AG04449 (cell line): ENCODE measurements at places on chromosomes 7 and 10.
A peak's percentile ranks its signal among the peaks of the same experiment; 100 is the strongest.

- no peak for DNase-seq
Measured at GRCh38 chr10:109820620-109821405, 102.5 kb downstream of the XPNPEP1 start.

DNA sequence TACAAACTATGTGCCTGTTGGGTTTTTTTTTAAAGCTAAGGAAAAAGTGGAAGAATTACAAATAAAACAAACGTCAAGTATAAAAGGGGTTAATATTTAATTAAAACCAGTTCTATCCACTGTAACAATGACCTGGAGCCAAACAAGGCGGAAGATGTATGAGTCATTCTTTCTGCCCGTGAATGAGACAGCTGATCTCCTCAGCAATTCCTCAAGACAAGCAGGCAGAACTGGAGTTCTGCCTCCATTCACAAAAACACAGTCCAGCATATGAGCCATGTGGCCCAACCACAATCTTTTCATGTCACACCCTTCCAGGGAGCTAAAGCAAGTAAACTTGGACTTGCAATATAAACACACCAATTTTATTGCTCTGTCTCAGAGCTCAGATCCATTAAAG, 8.4 kb downstream of the ETV1 start:
- peak; percentile 80 for DNase-seq

DNA sequence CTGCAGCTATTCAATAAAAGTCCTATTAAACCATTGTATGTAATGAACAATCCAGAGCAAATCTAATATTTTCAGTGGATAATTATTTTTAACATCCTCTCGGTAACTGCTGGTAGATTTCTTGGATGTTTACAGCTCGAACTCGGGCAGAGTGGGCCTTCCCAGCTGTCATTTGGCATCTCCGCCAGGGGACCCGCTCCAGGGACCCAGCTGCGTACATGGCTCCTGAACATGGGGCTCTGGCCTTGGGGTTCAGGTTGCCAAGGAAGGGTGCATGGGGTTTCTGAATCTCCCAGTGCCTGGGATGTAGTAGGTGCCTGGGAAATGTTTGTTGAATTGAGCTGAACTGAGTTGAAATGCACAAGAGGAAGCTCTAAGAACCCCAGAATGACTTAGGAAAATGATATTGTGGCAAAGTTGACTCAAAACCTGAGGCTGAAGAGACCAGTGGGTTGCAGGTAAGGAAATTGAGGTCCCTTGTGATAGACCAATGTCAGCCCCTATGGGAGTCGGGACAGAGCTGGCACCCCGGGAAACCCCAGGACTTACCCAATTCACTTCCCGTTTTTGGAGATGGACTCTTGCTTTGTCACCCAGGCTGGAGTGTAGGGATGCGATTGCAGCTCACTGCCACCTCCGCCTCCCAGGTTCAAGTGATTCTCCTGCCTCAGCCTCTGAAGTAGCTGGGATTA, 228.4 kb downstream of the CUX1 start:
- DNase-seq = no peak

DNA sequence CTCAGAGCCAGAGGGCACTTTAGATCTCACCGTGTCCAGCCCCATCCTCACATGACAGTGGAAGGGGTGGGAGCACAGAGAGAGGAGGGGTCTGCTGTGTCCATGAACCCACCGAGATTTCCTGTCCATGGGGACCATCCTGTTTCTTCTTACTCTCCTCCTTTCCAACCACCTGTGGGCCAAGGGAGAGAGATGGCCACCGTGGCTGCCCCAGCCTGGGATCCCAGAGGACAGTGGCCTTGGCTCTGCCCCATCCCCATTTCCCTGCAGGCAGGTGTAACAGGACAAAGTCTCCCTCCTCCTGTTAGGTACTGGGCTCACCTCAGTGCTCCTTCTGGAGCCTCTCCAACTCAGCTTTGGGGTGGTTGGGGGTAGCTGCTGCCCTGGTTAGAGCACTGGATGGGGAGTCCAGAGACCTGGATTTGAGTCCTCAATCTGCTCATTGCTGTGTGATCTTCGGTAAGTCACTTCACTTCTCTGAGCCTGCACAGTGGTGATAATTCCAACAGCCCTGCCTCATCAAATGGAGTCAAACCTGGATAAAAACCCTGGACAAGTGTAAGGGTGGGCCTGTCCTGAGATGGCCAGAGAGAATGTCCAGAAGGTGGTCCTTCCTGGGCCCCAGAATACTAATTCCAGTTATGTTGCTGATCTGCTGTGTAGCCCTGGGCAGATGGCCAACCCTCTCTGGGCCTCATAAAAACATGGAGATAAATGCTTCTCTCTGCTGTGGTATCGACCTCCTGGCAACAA, 17.8 kb upstream of the PCBD1 start:
- DNase-seq = no peak

DNA sequence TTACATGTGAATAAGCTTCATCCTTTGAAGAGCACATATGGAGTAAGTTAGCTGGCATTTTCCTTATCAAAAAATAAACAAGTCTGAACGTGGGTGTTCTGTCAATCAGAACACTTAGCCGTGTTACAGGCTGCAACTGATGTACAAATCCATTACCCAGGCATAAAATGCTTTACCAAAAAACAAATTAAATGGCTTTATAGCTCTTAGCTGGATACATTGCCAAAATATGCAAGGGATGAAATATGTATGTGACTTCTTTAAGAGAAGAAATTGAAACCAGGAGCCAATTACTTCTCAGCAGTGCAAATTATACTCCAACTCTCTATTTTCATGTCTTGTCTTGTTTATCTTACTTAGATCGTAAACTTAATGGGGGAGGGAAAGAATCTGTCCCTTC, 214.8 kb downstream of the DGKB start:
- DNase-seq = no peak

DNA sequence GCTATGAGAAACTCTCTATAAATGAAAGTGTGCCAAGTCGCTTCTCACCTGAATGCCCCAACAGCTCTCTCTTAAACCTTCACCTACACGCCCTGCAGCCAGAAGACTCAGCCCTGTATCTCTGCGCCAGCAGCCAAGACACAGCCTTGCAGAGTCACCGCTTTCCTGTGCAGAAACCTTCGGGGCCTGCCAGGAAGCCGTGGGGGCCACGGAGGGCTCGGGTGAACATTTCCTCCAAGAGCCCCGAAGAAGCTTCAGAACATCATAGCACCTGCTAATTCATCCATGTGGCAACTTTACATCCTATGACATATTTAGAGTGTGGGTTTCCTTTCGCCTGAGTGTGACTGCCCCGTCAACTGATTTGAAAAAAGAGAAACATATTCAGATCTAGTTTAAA, 55.7 kb upstream of the PRSS58 start:
- no peak for DNase-seq

- DNase-seq = no peak
Measured at GRCh38 chr7:128117691-128118090, 86.5 kb upstream of the LRRC4 start.

- DNase-seq = no peak
Measured at GRCh38 chr7:155466814-155467733, 9.1 kb downstream of the EN2 start.

- no peak for DNase-seq
Measured at GRCh38 chr10:7585228-7585627, 81.5 kb downstream of the ITIH5 start.

- no peak for DNase-seq
Measured at GRCh38 chr10:70586348-70586930, 16.1 kb downstream of the PRF1 start.

GRCh38 chr10:29317027-29317420, 28.2 kb downstream of the LYZL1 start:
- DNase-seq = no peak

GRCh38 chr7:146645383-146645976, 528.9 kb downstream of the CNTNAP2 start:
- DNase-seq = no peak

GRCh38 chr10:21427804-21428481, 97.5 kb downstream of the SKIDA1 start:
- no peak for DNase-seq

DNA sequence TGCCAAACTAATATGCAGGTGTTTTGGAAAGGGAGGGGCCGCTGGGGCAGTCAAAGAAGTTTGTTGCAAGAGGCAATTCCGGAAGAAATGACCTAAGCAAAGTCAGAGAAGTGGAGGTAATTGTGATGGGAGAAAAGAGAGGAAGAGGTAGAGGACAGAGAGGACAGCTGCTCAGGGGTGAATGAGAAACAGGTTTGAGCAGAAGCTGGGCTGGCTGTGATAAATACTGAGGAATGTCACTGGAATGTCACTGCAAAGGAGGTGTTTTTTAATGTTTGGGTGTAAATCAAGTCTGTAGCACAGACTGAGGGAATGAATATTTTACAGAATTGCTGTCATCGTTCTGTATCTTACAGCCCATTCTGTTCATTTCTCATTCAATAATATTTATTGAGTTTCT, 207.2 kb downstream of the DPP6 start:
- DNase-seq = no peak

DNA sequence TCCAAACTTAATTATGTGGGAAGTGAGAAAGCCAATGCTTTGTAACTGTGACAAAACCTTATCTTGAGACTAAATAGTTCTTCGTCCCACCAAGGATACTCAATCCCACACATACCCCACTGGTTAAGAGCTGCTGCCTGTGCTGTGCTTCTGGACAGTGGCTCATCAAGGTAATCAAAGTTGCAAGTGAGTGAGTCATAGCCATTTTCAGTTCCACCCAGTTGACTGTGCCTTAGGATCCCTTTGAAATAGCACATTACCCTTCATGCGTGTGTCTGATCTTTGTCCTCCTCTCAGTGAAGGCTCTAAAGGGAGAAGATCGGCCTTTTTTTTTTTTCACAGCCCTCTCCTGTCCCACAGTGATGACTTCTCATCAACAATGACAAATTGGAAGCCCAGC, 706.0 kb upstream of the AUTS2 start:
- DNase-seq = no peak

GRCh38 chr10:64731016-64731415, 1209.8 kb downstream of the REEP3 start:
- no peak for DNase-seq

DNA sequence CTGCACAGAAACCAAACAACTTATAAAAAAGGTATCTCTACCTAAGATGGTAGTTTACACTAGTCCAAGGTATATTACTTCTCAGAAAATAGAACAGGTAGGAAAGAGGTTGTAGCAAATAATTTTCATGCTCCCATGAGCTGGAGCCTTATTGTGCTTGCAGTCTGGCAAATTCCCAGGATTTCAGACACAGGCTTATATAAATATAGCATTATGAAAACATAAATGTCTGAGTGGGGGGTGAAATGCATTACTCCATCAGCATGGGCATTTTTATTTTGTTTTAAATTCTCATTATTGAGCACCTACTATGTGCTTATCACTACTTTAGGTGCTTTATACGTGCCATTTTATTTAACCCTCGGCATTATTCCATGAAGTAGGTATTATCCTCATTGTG, 83.0 kb upstream of the PHYHIPL start:
- no peak for DNase-seq

GRCh38 chr7:151963895-151964870, 7.9 kb downstream of the GALNTL5 start:
- DNase-seq = no peak

- DNase-seq = no peak
Measured at GRCh38 chr10:11006428-11006825, 11.2 kb upstream of the CELF2 start.

DNA sequence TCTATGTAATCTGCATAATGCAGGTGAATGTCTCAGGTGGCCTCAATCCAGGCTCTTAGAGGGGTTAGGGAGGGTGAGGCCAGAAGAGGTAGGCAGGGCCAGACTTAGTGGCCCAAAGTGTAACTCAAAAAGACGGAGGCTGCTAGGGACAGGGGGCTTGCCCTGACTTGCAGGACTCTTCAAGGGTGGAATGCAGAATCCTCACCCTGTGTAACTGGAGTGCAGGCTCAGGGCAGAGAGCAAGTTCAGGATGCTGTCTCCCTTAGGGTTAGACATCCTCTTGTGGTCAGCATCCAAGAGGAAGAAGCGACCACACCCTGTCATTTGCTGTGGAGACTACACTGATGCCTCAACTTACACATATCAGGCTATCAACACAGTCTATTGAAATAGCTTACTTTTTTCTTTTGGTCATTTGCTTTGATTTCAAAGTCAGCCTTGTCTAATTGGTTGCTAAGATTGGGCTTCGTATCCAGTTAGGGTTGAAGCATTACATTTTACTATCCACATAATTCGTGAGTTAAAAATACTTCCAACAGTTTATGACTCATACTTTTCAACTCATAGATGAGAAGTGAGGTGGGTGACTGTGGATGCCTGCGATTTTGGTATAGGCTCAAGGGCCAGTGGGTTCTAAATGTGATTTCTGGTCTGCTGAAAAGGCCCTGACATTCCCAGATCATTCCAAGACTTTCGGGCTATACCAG, 563.6 kb downstream of the SUGCT start:
- DNase-seq = no peak

GRCh38 chr10:17358461-17358860, 95.9 kb downstream of the ST8SIA6 start:
- DNase-seq = no peak

DNA sequence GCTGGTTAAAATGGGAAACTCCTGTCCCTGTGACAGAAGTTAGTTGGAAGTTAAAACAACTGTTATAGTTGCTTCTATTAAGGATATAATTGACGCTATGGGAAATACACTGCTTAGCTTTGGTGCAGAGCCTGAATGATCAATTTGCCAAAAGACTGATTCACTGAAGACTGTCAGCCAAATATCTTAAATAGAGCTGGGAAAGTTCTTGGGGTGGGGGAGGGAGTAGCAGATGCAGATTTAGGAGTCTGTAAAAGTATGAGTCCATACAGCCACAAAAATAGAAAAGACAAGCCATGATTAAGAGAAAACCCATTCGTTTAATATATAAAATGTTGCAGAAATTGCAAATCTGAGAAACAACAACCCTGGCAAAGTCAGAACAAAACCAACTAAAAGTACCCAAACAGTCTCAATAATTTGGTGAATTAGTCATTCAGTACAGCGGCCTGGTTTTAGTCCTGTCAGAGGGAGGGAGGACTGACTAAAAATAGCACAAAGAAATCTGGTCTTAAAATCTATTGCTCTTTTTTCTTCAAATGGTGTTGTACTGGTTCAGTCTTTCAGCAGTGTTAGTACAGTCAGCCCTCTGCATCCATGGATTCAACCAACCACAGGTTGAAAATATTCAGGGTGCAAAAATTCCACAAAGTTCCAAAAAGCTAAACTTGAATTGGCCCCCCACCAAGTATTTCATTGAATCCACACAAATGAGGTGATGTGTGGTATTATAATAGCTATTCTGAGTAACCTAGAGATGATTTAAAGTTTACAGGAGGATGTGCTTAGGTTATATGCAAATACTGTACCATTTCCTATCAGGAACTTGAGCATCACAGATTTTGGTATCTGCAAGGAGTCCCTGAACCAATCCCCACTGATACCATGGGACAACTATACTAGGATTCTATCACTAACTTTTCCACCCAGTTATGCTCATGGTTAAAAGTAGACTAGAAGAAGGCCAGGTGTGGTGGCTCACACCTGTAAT, 30.0 kb downstream of the STK17A start:
- DNase-seq = peak; percentile 28

GRCh38 chr10:8445353-8445752, 390.9 kb downstream of the GATA3 start:
- no peak for DNase-seq

DNA sequence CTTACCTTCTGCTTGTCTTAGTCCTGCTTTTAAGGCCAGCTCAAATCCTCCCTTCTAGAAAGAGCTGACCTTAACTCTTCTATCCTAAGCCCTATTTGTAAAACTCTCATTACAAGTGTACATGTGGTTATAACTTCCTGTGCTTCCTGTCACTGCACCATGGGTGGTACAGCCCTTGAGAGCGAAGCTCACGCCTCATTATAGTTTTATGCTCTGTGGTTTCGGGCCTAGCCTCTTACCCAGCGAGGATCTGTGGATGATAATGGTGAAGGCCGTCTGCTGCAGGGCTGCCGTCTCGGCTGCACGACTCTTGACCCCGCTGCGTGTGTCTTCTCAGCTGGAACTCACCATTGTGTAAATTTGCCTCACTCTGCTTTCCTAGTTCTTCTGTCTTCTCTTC, 74.6 kb downstream of the CUL1 start:
- DNase-seq = no peak
